Activated T-helper 9 cell treated with anti-CD3 and anti-CD28 coated beads, Interleukin-2, amount 50 U/mL, for 16 hours (primary cell): ENCODE measurements at places on chromosomes 7 and 10.

DNA sequence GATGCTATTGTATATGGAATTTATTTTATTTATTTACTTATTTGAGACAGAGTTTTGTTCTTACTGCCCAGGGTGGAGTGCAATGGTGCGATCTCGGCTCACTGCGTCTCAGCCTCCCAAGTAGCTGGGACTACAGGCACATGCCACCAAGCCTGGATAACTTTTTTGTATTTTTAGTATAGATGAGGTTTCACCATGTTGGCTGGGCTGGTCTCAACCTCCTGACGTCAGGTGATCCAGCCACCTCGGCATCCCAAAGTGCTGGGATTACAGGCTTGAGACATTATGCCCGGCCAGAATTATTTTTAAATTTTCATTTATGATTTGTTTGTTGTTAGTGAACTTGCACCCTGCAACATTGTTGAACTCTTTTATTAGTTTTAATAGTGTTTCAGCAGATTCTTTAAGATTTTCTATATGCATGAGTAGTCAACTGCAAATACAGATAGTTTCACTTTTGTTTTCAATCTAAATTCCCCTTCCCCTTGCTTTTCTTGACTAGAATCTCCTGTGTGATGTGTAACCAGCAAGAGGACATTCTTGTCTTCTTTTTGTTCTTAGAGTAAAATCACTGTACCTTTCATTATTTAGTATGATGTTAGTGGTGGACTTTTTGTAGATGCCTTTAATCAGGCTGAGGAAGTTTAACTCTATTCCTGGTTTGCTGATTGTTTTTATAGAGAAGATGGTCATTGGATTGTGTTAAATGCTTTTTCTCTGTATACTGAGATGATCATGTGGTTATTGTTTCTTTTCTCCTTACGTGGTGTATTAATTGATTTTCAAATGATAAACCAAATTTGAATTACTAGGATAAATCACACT, 27.8 kb downstream of the ZNF33A start:
- DNase-seq: no peak

- no peak for DNase-seq
These were observed 133.5 kb downstream of the GRID1 start for GRCh38 chr10:86233131-86233530.

DNA sequence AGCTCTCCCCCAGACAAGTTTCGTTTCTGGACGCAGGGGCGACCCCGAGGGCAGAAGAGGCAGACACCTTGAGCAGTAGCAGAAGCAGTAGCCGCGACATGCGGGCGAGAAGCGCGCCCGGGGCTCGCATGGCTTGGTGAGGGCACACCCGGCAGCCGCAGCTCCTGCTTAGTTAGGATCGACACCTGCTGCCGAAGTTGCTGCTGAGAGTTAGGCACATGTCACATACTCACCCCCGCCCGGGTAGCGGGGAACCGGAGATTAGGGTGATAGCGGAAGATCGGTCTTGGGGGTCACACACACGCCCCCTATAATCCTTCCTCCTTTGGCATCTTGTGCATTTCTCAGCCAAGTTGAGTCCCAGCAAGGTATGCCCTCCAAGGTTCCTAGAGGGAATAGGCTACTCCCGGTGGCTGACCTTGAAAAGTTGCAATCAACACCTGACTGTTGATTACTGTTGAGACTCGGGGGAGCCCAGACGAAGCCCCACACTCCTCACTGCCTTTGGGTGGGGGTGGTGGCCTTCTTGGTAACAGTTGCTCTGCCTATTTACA, 668 bp downstream of the GPR37 start:
- DNase-seq: no peak

DNA sequence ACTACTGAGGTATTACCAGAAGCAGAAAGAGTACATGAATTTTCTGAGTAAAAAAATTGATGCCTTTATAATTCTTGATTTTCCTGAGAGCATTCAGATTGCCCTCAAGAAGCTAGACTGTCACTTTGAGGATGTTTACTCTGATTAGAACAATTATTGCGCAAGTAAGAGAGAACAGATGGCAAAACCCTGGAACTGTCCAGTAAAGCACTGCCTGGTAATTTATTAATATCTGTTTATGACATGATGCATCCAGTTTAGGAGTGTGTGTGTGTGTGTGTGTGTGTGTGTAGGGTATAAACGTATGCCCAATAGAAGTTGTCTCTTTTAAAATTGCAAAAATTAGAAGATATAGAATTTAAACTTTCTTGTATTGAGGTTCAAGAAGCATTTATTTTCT, 379.7 kb downstream of the PHTF2 start:
- no peak for DNase-seq

DNA sequence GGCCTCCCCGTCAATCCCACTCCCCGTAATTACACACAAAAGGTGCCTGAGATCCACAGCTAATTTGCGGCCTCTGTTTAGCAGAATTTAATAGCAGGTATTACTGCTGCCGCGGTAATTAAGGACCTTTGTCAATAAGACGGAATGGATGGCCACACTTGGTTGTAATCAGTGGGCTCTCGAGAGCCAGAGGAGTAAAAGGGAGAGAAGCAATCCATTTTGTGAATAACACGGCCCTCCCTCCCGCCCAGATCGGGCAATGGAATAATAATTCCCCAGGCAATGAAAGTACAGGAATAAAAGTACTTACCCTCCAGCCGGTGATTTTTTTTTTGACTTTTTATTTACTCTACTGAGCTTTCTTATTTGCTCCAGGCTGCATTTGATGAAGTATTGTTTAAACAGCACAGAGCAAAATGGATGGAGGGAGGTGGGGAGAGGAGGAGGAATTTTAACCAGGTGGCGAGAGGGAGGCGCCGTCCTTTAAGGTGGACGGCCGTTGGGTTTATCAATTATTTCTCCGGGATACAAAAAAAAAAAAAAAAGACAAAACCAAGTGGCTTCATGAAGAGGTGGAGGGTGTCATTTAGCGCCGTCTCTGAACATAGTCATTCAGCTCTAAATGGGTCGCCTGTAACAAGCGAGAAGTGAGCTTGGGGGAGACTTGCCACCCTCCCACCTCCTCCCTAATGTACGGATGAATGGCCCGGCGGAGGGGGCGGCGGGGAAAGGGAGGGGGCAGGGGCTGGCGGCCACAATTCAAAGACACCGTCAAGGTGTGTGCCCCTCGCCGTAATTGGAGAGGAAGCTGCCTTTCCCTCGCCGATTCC, 120.3 kb downstream of the BUB3 start:
- no peak for DNase-seq
